ENCODE measurements at places on chromosomes 5 and 9.

GRCh38 chr9:124376329-124376728 is 38.9 kb downstream of the PSMB7 start:
- DNase-seq, result no peak

DNA sequence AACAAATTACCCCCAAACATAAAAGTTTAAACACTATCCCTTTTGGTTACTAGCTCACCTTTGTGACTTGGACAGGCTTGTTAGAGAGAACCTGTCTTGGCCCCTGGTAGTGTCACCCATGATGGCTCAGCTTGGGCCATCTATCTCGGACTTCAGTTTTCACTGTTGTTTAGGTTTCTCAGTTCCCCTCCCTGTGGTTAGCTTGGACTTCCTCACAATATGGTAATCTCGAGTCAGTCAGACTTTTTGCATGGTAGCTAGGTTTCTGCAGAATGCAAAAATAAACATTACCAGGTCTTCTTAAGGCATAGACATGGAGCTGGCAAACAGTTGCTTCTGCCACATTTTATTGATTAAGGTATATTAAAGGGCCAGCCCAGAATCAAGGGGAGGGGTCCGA is 324.3 kb upstream of the RORB start:
- no peak for DNase-seq

- DNase-seq, result no peak
These were observed 17.9 kb downstream of the HNRNPK start for GRCh38 chr9:83962165-83962564.

- no peak for DNase-seq
These were observed 335.0 kb downstream of the NPR3 start for GRCh38 chr5:33046091-33046490.

DNA sequence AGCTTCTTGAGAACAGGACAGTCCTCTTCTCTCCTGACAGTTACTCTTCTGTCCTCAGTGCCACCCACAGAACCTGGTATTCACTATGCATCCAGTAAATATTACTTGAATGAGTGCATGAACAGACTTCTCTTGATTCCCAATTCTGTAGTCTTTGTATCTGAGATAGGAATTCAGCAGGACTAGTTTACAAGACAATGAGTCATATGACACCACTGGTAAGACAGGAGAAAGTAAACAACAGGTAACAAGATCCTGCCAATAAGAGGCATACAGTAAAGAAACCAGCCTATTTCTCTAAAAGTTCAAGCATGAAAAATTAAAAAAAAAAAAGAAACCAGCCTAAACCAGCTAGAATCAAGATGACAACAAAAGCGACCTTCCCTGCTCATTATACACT is 6.2 kb downstream of the ZNF883 start:
- DNase-seq, result no peak

DNA sequence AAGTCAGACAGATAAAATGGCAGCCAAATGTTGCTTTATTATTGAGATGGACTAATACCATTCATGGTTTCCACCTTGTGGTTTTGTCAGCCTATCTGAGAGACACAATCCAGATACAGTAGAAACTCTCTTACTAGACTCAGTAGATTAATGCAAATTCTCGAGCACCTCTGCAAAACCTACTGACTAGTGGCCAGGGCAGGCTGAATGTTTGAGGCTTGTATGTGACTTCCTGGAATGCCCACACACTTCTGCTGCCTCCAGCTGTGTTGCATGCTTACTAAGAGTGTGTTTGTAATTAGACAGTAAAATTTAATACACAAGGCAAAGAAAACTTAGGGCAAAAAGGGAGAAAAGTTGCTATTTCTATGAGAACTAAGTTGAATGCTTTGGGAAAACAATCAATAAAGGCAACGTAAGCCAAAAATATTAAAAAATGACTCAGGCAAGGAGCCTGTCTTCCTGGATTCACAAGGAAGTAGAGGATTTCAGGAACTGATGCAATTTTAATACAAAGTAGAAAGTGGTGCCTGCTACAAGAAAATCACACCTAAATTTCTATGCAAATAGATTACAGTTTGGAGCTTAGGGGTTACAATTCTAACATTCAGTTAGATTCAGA is 30.2 kb upstream of the CCNG1 start:
- DNase-seq, result no peak

DNA sequence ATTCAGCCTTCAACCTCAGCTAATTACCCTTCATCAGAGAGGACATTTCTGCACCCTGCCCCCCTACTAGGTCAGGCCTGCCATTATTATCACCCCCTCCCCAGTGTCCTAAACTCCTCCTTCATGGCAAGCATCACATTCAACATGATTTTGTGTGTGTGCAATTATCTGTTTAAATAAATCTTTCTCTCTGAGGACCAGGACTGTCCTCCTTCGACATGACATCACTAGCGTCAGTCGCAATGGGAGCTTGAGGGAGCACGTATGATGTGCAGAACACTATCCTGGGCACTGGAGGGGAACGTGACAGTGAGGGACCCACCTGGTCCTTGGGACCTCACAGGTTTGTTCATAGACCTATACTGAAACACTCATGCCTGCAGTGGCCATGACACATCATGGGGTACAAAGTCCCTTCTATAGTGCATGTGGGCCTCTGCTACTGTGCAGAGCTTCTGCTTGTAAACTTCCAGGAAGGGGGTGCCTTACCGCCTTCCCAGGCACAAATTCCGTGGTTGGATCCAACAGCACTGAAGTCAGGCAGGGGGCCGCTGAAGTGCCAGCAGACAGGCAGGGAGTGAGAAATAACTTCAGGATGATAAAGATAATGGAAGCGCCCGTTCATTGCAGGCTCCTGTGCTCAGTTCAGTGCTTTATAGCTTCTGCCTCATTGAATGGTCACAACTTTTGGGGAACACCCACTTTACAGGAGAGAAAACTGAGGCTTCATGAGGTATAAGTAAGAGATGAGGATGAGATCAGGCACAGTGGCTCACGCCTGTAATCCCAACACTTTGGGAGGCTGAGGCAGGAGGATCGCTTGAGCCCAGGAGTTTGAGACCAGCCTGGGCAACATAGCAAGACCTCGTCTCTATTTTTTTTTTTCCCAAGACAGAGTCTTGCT is 36.0 kb upstream of the STXBP1 start:
- DNase-seq, result no peak

- no peak for DNase-seq
These were observed 488.1 kb downstream of the IRX1 start for GRCh38 chr5:4083591-4084337.

DNA sequence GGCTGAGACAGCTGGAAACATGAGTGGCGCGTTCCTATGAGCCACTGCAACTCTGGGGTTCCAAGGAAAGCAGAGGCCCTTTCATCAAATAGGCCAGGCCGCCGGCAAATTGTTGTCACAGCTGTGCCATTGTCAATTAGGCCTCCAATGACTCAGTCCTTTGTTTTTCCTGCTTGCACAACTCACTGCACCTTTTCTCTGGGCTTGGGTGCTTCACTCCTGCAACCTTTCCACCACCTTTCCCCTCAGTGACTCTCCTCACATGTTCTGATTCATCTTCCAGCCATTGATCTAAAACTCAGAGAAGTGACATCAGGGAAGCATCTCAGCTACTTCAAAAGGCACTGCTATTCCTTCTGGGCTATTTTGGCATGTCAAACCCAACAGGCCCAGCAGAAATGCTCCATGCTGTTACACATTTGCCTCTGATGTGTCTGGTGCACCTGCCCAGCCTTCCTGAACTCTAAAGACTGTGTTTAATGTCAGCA is 653.7 kb downstream of the NR2F1-AS1 start:
- DNase-seq, result no peak

GRCh38 chr9:70159630-70160029 is 99.1 kb upstream of the SMC5 start:
- DNase-seq, result no peak

DNA sequence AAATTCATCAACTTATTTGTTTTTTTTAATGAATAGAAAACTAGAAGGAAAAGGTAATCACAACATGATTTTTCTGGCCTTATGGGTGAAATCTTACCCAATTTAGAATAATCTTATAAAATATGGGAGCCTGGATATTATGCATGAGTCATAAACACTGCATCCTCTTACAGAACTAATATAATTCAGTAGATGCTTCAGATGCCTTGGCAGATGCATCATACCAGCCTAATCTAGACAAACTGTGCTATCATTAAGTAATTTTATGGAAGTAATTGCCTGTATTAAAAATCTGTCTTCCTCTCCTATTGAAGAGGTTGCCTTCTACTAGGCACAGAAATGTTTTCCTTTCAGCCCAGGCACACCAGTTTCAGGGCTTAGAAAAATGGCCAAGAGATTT is 2384.6 kb upstream of the WWC1 start:
- no peak for DNase-seq

DNA sequence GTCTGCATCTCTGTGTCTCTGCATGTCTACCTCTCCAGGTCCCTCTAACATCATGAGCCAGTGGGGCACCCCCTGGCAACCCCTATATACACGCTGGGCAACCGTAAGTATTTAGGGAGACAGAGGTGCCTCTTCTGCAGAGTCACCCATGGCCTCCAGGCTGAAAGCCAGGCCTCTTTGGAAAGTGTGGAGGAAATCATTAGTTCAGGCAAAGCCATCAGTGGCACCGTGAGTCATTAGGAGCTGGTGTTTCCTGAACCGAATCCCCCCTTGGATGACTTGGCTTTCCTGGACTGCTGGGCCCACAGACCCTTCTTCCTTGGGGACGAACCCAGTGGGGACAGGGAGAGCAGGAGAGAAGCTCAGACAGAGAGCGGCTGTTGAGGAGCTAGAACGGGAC is 174.8 kb downstream of the OLFM1 start:
- DNase-seq, result no peak

- DNase-seq, result no peak
These were observed 84.1 kb upstream of the DMRT1 start for GRCh38 chr9:757246-757881.

GRCh38 chr9:112753725-112754124 is 3.2 kb downstream of the SNX30 start:
- no peak for DNase-seq

DNA sequence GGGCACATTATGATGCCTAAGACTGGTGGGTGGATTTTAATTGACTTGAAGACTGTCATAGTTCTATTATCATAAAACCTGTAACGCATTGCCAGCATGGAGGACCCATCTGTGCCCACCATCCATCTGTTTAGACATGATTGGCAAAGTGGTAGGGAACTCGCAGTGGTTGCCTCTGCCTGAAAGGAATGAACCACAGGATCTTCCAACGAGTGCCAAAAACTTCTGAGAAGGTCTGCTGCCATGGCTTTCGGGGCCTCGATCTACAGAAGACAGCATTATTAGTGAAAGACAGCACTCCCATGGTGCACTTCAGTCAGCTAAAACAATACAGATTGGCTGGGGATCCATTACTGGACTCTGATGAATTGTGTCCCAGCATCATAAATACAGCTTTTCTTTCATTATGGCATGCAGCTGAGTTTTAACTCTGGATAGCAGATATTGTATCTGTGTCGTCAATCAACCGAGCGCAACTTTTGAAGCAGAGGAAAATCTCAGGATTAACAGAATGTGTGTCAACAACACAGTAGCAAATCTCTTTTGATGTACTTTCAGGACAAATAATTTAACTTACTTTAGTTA is 74.3 kb downstream of the ZDHHC21 start:
- DNase-seq, result peak; percentile 19

DNA sequence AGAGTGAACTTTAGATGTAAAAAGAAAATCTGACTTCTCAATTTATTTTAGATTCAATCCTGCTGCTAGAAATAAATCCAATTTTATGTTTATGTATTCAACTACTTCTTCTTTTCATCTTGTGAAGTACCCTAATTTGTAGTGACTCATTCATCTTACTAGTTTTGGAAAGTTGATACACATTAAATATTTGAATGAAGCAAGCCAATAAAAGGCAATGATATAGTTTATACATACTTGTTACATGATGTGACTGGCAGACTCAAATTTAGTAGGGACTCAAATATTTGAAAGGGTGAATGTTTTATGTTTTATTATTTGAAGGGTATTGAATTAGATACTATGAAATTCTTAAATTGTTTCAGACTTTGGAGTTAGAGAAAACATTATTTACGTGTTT is 34.7 kb downstream of the CSNK1G3 start:
- DNase-seq, result no peak

DNA sequence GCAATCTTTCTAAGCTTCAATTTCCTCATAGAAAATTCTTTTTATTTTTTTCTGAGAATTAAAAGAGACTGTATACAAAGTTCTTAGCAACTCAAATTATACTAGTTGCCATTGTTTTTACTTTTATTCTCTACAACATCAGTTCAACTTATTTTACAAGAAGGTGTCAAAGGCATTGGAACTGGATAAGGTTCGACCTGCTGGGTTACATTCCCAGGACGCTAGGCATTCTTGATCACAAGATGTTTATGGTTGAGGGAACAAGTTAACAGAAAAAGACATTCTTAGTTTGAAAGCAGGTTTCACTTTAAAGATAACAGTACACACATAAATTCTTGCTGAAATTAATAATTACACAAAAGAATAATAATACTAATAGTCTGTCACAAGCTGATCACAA is 163.5 kb upstream of the SNX2 start:
- no peak for DNase-seq

GRCh38 chr5:41346609-41347008 is 133.3 kb upstream of the C6 start:
- no peak for DNase-seq

GRCh38 chr5:36438765-36439561 is 137.3 kb upstream of the RANBP3L start:
- DNase-seq, result no peak

- DNase-seq, result no peak
These were observed 9.1 kb downstream of the PFDN1 start for GRCh38 chr5:140293849-140294100.

DNA sequence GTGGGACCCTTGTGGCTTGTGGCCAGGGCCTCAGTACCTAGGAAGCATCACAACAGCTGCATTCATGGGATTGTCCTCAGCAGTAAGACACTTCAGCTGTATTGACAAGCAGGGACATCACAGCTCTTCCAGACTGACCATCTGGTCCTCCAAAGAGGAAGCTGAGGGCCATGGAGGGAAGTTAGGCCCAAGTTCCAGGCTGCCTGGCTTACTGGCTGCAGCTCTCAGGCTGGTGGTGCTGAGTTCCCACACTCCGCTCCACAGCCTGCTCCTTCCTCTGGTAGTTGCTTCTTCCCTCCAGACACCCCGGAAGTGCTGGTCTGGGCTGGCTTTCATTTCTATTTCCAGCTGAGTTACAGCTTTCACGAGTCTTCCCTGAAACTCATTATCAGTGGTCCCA is 5.7 kb upstream of the STING1 start:
- DNase-seq, result no peak

DNA sequence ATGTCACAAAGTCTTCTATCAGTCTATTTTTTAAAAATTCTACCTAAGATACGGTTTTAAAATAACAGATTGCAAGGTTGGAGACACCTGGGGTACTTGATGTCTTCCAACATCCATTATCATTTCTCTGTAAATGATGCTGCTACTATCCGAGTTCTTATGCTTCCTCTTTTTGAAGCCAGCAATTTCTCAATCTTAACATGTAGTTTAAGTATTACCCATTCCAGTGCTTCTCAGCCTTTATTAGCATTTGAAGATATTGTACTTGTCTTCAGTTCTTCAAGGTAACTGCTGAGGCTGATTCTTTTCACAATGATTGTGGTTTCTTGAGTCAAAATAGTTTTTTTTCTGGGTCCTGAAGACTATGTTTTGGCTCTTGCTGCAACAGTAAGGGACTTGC is 96.4 kb upstream of the SELENOP start:
- no peak for DNase-seq
